Type B pancreatic cell (in vitro differentiated cells): ENCODE measurements at places on chromosomes 13 and 19. TPM values are rescaled to one million over a fixed set of nuclear protein-coding genes. Genes with fewer than 3 reads are reported as not detected.

GRCh38 chr13:38687246-38688229 lies 661 bp downstream of the FREM2 start:
- peak; percentile 77 for DNase-seq
- no peaks in the 10 kb centered on the region for H3K27me3 ChIP-seq
- H3K27ac ChIP-seq: peak overlapping the region; percentile 82
- H3K4me3 ChIP-seq: peak overlapping the region; percentile 94
- H3K36me3 ChIP-seq: peaks cover 27% of the 10 kb centered on the region

DNA sequence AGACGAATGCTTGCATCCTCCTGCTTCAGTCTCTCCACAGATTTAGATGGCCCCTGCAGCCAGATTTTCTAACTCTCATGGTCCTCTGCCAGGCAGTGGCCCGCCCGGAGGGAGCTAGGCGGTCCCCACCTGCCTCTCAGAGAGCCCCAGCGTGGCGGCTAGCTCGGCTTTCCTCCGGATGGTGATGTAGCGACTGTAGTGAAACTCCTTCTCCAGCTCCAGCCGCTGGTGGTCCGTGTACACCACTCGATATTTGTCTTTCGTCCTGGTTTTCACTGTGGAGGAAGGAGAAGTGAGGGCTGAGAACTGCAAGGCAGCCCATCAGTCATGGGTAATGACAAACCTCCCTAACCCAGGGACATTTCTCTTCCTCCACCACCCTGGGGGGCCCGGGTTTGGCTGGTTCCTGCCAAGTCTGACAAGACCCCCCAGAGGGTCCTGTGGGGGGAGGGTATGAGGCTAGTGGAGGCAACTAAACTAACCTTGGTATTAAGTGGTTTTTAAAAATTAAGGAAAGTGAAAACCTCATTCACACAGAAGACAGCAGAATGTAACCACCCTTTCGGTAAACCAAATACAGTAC lies 4.3 kb downstream of the CDX2 start:
- H3K4me1 ChIP-seq: peaks cover 18% of the 10 kb centered on the region
- DNase-seq: no peak
- H3K36me3 ChIP-seq: no peaks in the 10 kb centered on the region
- peaks cover 95% of the 10 kb centered on the region for H3K27me3 ChIP-seq
- H3K27ac ChIP-seq: no peak overlapping the region
- H3K4me3 ChIP-seq: peak overlapping the region; percentile 22

DNA sequence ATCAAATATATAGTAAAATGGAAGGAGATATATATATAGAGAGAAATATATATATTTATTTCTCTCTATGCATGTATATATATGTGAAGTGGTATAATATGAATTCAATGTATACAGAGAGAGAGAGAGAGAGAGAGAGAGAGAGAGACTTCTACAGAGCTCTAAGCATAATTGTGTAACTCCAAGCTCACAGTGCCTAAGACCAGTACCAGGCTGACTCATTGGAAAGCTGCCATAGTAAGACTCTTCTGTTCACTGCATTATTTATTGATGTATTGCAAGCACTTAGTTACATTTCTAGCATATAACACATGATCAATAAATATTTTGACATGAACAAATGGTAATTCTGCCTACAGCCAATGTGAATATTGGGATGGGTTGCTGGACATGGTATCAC lies 1734.7 kb downstream of the SLITRK1 start:
- no peaks in the 10 kb centered on the region for H3K27me3 ChIP-seq
- no peaks in the 10 kb centered on the region for H3K4me1 ChIP-seq
- DNase-seq: no peak
- H3K27ac ChIP-seq: no peak overlapping the region
- H3K36me3 ChIP-seq: no peaks in the 10 kb centered on the region
- no peak overlapping the region for H3K4me3 ChIP-seq

- no peak for DNase-seq
- H3K27ac ChIP-seq: no peak overlapping the region
- H3K27me3 ChIP-seq: no peaks in the 10 kb centered on the region
- peaks cover 3% of the 10 kb centered on the region for H3K4me1 ChIP-seq
- H3K36me3 ChIP-seq: peaks cover 45% of the 10 kb centered on the region
These were observed 61.4 kb upstream of the TEX29 start for GRCh38 chr13:111259058-111259457.

DNA sequence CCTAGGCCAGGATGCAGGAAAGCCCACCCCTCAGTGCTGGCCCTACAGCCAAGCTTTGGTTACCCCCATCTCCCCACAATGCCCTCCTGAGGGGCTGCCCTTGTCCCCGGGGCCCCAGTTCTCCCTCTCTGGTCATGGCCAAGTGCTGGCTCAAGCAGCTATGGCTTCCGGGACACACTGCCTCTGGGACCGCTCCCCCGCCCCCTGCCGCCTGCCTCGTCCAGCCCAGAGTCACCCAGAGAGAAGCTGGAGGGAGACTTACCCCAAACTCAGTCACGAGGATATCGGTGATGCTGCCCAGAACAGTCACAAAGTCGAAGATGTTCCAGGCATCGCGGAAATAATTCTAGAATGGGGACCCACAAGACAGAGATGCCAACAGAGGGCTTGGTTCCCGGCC lies 94.7 kb downstream of the IER2 start:
- H3K36me3 ChIP-seq: no peaks in the 10 kb centered on the region
- H3K4me1 ChIP-seq: peaks cover 7% of the 10 kb centered on the region
- H3K27ac ChIP-seq: no peak overlapping the region
- no peak overlapping the region for H3K4me3 ChIP-seq
- no peaks in the 10 kb centered on the region for H3K27me3 ChIP-seq

DNA sequence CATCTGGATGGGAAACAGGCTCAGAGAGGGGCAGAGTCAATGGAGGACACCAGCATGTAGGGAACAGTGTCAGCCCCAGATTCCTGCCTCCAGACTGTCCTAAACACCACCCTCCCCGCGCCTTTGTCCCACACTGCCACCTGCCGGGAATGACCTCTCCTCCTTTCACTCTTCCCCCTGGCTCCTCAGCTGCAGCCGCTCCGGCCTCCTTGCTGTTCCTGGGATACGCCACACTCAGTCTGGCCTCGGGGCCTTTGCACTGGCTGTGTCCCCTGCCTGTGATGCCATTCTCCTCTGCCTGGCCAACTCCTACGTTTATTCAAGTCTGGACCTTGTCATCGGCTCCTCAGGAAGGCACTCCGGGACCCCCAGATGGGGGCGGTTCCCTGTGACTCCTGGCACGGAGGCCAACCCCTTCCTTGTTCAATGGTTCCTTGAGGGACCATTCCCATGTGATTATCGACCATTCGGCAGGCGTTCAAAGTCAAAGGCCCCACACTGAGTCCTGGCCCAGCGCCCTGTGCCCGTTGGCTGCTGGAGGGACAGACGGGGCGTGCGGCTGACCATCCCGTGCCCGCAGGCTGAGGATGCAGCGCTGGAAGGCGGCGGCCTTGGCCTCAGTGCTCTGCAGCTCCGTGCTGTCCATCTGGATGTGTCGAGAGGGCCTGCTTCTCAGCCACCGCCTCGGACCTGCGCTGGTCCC lies 15.8 kb downstream of the FUT6 start:
- no peak overlapping the region for H3K27ac ChIP-seq
- H3K4me3 ChIP-seq: no peak overlapping the region
- H3K4me1 ChIP-seq: no peaks in the 10 kb centered on the region
- no peaks in the 10 kb centered on the region for H3K36me3 ChIP-seq

GRCh38 chr13:94550062-94550738 lies 45.8 kb downstream of the TGDS start:
- H3K27me3 ChIP-seq: peaks cover 5% of the 10 kb centered on the region
- peak overlapping the region; percentile 98 for H3K27ac ChIP-seq
- DNase-seq: no peak
- H3K36me3 ChIP-seq: peaks cover 5% of the 10 kb centered on the region

DNA sequence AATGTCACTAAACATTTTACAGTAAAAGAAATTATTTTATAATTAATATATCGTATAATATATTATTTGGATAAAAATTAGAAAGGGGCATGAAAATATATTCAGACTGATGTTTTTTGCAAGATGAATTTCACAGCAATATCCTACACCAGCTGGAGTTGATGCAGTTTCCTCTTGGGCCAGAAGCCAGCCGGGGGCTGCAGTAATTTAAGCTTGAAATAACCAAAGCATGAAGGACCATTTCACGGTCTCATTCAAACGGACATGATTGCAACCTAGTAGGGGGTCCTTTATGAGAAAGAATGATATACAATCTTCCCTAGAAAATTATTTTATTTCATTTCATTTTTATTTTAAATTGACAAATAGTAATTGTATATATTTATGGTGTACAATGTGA lies 797.2 kb upstream of the PCDH9 start:
- no peaks in the 10 kb centered on the region for H3K36me3 ChIP-seq
- H3K4me3 ChIP-seq: no peak overlapping the region
- no peaks in the 10 kb centered on the region for H3K27me3 ChIP-seq

Gene KLK3
- not detected in 2 replicates for total RNA-seq

GRCh38 chr19:33295621-33296487 lies 6.5 kb downstream of the CEBPA start:
- no peaks in the 10 kb centered on the region for H3K36me3 ChIP-seq
- H3K27ac ChIP-seq: no peak overlapping the region
- peak overlapping the region; percentile 16 for H3K4me3 ChIP-seq
- no peak for DNase-seq
- H3K27me3 ChIP-seq: peaks cover 38% of the 10 kb centered on the region

Gene OR10H1
- total RNA-seq: not detected in 2 replicates

DNA sequence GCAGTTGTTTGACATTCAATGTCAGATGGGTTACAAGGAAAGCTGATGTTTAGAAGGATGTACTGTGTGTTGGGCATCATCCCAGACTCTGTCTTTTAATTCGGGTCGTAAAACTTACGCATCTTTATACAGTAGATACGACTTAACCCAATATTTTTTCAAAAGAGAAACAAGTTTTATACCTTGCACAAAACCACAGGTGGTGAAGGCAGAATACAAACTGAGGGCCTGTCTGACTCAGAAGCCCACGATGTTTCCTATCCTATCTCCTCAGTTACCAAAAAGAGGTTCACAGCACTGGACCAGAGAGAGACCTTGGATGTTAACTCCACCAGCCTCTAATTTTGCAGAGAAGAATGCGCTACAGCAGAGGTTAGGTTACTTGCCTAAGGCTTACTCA lies 477.0 kb downstream of the FOXO1 start:
- H3K36me3 ChIP-seq: no peaks in the 10 kb centered on the region
- no peak for DNase-seq
- H3K4me3 ChIP-seq: no peak overlapping the region
- H3K27me3 ChIP-seq: no peaks in the 10 kb centered on the region
- H3K27ac ChIP-seq: no peak overlapping the region

GRCh38 chr13:110155072-110155471 lies 151.9 kb downstream of the COL4A1 start:
- no peak overlapping the region for H3K27ac ChIP-seq
- peaks cover 6% of the 10 kb centered on the region for H3K4me1 ChIP-seq
- no peak overlapping the region for H3K4me3 ChIP-seq
- DNase-seq: peak; percentile 54
- no peaks in the 10 kb centered on the region for H3K27me3 ChIP-seq
- H3K36me3 ChIP-seq: peaks cover 7% of the 10 kb centered on the region

DNA sequence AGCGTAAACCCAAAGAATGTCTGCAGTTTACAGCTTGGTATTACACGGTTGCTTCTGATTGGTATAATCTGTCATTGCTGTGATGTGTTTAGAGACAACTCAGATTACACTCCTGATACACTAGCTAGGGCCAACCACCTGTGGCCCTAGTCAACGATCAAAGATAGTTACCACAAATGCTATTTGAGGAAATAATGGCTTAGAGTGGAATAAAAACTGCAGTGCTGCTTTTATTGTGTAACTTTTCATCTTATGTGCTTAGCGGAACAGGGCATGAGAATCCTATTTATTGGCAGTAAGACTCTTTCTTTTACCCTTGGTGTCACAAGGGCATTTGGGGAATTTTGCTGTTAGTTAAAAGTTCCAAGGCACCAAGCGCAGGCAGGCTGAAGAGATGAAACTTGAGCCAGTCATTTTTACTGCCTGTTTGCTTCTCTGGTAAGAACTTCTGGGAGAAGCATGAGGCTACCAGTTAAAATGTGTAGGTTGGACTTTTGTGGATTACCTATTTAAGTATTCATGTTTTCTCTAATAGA lies 363.3 kb downstream of the KCNRG start:
- DNase-seq: no peak
- no peak overlapping the region for H3K4me3 ChIP-seq
- H3K4me1 ChIP-seq: peaks cover 10% of the 10 kb centered on the region
- no peak overlapping the region for H3K27ac ChIP-seq
- H3K27me3 ChIP-seq: no peaks in the 10 kb centered on the region

DNA sequence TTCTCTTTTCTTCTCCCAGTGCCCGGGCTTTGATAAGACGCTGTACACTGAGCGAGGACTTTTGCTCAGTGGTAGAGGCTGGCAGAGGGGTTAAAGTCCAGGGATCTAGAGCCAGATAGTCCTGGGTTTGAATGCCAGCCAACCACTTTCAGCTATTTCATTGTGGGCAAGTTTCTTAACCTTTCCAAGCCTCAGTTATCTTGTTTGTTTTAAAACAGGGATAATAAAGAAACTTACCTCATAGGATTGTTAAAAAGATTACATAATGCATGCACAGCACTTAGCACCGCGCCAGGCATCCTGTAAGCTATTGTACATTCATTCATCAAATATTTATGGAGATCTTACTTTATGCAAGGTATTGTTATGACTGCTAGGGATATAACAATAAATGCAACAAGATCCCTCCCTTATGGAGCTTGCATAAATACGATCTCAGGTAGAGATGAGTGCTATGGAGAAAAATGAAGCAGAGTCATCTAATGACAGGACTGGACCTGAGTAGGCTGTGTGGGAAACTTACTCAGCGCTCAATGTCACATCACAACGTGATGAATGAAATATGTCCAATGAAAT lies 70.8 kb downstream of the LNX2 start:
- no peaks in the 10 kb centered on the region for H3K4me1 ChIP-seq
- DNase-seq: no peak
- no peak overlapping the region for H3K4me3 ChIP-seq
- H3K27ac ChIP-seq: peak overlapping the region; percentile 71

DNA sequence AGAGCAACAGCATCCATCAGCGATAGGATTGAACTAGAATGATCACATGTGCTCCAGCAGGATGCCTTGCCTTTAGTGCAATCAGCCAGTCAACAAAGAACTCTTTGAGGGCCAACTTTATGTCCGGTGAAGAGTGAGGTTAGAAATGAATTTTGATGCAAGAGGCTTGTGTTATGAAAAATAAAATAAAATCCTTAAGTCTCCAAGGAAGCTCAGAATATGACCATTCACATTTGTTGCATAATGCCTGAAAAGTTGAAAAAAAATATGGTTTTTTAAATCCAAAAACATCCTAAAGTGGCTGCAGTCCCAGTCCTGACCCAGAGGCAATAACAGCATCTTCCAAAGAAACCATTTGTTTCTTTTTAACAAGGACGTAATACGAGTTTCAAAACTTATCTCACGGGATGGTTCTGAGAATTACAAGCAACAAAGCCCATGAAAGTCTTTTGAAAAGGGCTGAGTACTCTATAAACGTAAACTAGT lies 61.3 kb downstream of the DCLK1 start:
- no peak for DNase-seq
- H3K4me1 ChIP-seq: peaks cover 4% of the 10 kb centered on the region
- no peak overlapping the region for H3K4me3 ChIP-seq
- H3K27me3 ChIP-seq: peaks cover 7% of the 10 kb centered on the region

Gene ZNF581
- total RNA-seq: 41.3 and 43.1 TPM in 2 replicates
